Endothelial cell (in vitro differentiated cells): ENCODE measurements at places on chromosomes 2 and 18. TPM values are rescaled to one million over a fixed set of nuclear protein-coding genes. Genes with fewer than 3 reads are reported as not detected.

Gene IL1F10
- not detected for total RNA-seq

Gene NR4A2
- total RNA-seq, result 3.9 TPM

Gene ILKAP
- total RNA-seq, result 43.0 TPM

Gene METTL4
- 13.8 TPM for total RNA-seq

Gene HAAO
- total RNA-seq, result 6.0 TPM

Gene RETSAT
- 37.0 TPM for total RNA-seq

Gene NTSR2
- total RNA-seq, result not detected

Gene PKDCC
- total RNA-seq, result 9.6 TPM

Gene RGPD5
- total RNA-seq, result 48.9 TPM

Gene MC4R
- total RNA-seq, result not detected

Gene TIMM21
- 22.2 TPM for total RNA-seq

Gene PTH2R
- total RNA-seq, result not detected

Gene B4GALT6
- total RNA-seq, result 31.6 TPM

Gene CENPA
- 3.9 TPM for total RNA-seq

Gene FAM237A
- not detected for total RNA-seq

Gene G6PC2
- total RNA-seq, result not detected

Gene MATN3
- total RNA-seq, result 8.9 TPM

Gene SCN2A
- total RNA-seq, result 1.5 TPM

Gene ATAD2B
- 23.6 TPM for total RNA-seq

Gene SLC19A3
- 0.62 TPM for total RNA-seq

Gene LYG2
- 1.7 TPM for total RNA-seq

Gene ARHGAP15
- not detected for total RNA-seq
